Progenitor cell of endocrine pancreas (in vitro differentiated cells): ENCODE measurements at places on chromosomes 2 and 18.

- H3K4me1 ChIP-seq: peaks cover 21% of the 10 kb centered on the region
- H3K27ac ChIP-seq: no peak overlapping the region
- no peaks in the 10 kb centered on the region for H3K27me3 ChIP-seq
- peaks cover 23% of the 10 kb centered on the region for H3K36me3 ChIP-seq
- H3K4me3 ChIP-seq: no peak overlapping the region
Measured at GRCh38 chr2:159716857-159717256, 4.6 kb downstream of the MARCHF7 start.

GRCh38 chr2:152284398-152284797 is 50.6 kb upstream of the FMNL2 start:
- no peak for DNase-seq
- H3K27ac ChIP-seq: peak overlapping the region; percentile 41
- H3K4me3 ChIP-seq: no peak overlapping the region
- no peaks in the 10 kb centered on the region for H3K27me3 ChIP-seq
- H3K4me1 ChIP-seq: peaks cover 8% of the 10 kb centered on the region

DNA sequence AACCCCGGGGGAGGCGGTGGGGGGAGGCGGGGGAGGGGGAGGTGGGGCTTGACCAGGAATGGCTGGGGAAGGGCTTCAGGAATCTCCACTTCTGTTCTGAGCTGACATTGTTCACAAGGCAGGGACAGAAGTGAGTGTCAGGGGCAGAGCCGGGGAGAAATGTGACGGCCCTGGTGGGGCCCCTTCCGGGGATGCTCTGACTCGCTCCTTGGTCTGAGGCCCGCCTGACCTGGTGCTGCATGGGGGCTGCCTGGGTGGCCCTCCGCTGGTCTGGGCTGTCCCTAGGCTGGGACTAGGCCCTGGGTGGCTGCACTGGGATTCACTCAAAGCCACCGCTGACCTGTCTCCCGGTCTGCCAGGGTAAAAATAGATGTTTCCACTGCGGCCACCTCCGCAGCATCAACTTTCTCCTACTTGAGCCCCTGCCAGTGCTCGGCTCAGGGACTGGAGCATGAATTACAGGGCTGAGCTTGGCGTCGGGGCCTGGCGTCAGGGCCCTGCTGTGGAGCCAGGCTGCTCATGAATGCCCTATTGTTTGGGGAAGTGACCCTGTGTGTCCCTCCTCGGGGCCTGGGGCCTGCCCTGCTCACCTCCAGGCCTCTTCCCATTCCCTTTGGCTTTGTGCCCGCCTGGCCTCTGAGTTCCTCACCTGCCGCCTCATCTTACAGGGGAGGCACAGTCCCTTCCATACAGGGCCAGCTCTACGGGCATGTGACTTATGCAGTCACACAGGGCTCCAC is 247.5 kb downstream of the DYSF start:
- no peaks in the 10 kb centered on the region for H3K36me3 ChIP-seq
- peaks cover 7% of the 10 kb centered on the region for H3K4me1 ChIP-seq
- no peak overlapping the region for H3K27ac ChIP-seq

DNA sequence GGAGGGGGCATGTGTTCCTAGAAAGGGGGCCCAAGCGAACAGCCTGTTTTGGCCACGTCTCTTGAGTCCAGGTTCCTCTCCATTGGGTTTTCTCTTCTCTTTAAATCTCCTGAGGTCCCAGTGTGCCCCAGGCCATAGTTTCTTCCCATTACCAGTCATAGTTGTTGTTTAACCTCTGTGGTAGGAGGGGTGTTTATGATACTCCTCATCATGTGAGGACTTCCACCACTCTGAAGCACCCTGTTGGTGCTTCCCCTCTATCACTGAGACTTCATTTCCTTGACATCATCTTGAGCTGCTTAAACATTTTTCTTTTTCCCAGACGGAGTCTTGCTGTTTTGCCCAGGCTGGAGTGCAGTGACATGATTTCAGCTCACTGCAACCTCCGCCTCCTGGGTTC is 45.9 kb downstream of the WIPF1 start:
- no peaks in the 10 kb centered on the region for H3K27me3 ChIP-seq
- H3K4me3 ChIP-seq: no peak overlapping the region
- DNase-seq: no peak
- no peaks in the 10 kb centered on the region for H3K36me3 ChIP-seq
- H3K4me1 ChIP-seq: no peaks in the 10 kb centered on the region

DNA sequence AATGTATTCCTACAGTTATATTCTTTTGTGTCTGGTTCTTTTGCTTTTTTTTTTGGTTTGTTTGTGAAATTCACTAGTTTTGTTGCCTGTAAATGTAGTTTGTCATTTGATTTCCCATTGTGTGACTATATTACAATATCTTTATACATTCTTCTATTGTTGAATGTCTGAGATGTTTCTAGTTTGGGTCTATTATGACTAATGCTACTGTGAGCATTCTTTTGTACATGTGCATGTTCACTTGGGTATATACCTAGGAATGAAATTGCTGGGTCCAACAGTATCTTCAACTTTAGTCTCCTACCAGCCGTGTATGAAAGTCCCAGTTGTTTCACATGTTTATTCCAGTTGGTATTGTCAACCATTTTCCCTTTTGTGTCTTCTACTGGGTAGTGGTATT is 112.7 kb upstream of the RBMS1 start:
- H3K27ac ChIP-seq: no peak overlapping the region
- no peaks in the 10 kb centered on the region for H3K4me1 ChIP-seq
- no peak overlapping the region for H3K4me3 ChIP-seq

GRCh38 chr18:2027016-2027415 is 544.3 kb downstream of the METTL4 start:
- H3K27ac ChIP-seq: no peak overlapping the region
- no peaks in the 10 kb centered on the region for H3K27me3 ChIP-seq
- H3K36me3 ChIP-seq: no peaks in the 10 kb centered on the region

DNA sequence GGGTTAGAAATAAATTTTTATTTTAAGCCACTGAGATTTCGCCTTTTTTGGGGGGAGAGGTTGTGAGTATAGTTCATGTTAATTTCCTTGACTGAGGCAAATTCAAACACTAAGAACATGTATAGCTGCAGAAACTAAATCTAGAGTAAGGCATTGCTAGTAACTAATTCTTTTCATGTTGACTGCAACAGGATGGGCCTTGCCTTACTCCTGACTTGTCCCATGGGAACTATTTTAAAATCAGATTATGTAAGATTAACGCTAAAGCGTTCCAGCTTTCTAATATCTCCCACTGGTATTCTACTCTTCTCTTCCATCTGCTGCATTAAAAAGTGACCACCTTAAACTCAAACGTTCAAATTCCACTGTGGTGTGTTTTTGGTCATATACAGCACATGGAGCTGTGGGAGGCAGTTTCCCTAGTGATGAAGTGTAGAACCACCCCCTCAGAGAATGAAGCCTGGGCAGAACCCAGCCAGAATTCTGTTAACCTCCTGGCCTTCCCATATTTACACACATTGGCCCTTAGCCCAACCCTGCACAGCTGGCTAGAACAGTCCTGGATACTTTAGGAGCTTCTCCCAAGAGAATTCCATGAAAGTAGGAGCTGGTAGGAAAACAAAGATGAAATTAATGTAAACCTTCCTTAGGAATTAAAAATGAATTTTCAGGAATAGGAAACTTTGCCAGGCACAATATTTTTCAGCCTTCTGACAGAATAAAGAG is 687.8 kb downstream of the SLC4A3 start:
- no peak for DNase-seq
- no peak overlapping the region for H3K4me3 ChIP-seq
- H3K27me3 ChIP-seq: no peaks in the 10 kb centered on the region
- H3K36me3 ChIP-seq: no peaks in the 10 kb centered on the region
- no peaks in the 10 kb centered on the region for H3K4me1 ChIP-seq

GRCh38 chr2:187034434-187034833 is 185.5 kb upstream of the ZSWIM2 start:
- no peak overlapping the region for H3K4me3 ChIP-seq
- H3K27ac ChIP-seq: no peak overlapping the region
- no peaks in the 10 kb centered on the region for H3K36me3 ChIP-seq
- no peaks in the 10 kb centered on the region for H3K27me3 ChIP-seq
- H3K4me1 ChIP-seq: peaks cover 8% of the 10 kb centered on the region

GRCh38 chr2:105338020-105338385 is 663 bp downstream of the C2orf49 start:
- H3K27me3 ChIP-seq: no peaks in the 10 kb centered on the region
- DNase-seq: no peak
- H3K4me3 ChIP-seq: peak overlapping the region; percentile 99
- H3K36me3 ChIP-seq: peaks cover 5% of the 10 kb centered on the region
- peaks cover 21% of the 10 kb centered on the region for H3K4me1 ChIP-seq

DNA sequence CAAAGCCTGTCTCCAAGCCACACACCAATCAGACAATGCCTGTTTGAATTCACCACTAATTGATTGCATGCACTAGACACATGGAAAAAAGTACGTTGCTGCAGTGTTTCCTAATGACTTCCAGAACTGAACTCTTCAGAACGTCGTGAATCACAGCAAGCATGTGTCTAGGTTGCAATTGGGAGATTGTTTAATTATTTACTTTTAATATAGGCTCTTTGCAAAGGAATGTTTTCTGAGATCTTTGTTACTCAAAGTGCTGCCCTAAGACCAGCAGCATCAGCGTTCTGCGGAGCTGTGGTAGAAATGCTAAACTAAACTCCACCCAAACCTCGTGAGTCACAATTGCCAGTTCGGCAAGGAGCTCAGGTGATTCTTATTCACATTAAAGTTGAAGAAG is 52.7 kb upstream of the CCDC68 start:
- peak overlapping the region; percentile 9 for H3K27ac ChIP-seq
- H3K27me3 ChIP-seq: no peaks in the 10 kb centered on the region
- peaks cover 5% of the 10 kb centered on the region for H3K4me1 ChIP-seq
- no peak overlapping the region for H3K4me3 ChIP-seq

- H3K4me3 ChIP-seq: no peak overlapping the region
- H3K27me3 ChIP-seq: no peaks in the 10 kb centered on the region
- H3K4me1 ChIP-seq: peaks cover 9% of the 10 kb centered on the region
- DNase-seq: no peak
Measured at GRCh38 chr2:186716899-186717298, 23.0 kb downstream of the FAM171B start.

- no peaks in the 10 kb centered on the region for H3K36me3 ChIP-seq
- H3K4me3 ChIP-seq: no peak overlapping the region
- H3K4me1 ChIP-seq: no peaks in the 10 kb centered on the region
- H3K27ac ChIP-seq: no peak overlapping the region
- H3K27me3 ChIP-seq: no peaks in the 10 kb centered on the region
Measured at GRCh38 chr2:234401426-234401825, 95.5 kb downstream of the ARL4C start.
